NCI-H774 (cell line): ENCODE measurements at places on chromosomes 12 and 14.

DNA sequence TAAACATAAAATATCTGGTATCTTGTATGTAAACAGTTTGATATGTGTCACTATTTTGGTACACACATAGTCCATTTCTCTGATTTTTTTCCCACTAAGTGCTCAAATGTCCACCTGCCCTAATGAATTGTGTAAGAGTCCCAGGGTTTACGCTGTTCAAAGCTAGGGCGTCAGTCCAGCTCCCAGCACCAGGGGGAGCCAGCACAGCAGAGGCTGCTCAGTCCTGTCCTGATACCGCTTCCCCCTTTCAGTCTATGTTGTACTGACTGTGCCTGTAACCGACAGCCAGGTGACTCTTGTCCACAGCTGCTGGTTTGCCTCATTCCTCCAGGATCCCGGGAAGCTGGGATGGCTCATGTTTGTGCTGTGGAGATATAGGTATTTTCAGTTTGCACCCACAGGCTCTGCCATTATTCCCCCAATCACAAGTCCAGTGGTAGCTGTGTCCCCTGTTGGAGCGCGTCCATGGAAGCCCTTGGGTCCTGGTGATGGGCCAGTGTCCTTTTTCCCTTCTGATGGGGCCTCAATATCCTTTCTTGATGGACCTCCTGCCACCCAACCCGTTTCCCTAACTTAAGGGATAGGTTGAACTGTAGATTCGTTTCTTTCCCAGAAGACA is 242.0 kb downstream of the NEDD1 start:
- DNase-seq = no peak

- no peak for DNase-seq
Measured at GRCh38 chr14:62667421-62667914, 377.8 kb downstream of the KCNH5 start.

DNA sequence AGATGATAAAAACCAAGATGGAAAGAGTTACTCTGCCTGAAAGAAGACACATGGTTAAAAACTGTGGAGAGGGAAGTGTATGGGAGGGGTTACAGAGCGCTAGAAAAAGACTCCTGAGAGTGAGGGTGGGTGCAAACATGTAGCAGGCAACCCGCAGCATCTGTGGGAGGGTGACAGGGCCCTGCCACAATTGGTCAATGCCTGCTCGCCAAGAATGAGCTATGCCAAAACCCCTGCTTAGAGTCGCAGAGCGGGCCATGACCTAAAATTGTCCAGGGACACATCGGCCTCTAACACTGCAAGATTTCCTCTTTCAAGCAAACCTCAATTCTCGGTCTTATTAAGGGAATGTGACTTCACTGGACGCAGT is 700 bp downstream of the PRKAG1 start:
- no peak for DNase-seq

DNA sequence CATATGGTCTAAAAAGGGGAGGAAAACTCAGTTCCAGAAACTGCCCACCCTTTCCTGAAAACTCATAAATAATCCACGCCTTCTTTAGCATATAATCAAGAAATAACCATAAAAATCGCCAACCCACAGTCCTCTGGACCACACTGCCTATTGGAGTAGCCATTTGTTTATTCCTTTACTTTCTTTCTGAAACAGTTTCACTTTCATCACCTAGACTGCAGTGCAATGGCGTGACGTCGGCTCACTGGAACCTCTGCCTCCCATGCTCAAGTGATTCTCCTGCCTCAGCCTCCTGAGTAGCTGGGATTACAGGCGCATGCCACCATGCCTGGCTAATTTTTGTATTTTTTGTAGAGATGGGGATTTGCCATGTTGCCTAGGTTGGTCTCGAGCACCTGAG is 44.2 kb downstream of the CLMN start:
- DNase-seq = no peak

GRCh38 chr12:25401547-25402345 is 151.0 kb upstream of the KRAS start:
- DNase-seq = no peak

DNA sequence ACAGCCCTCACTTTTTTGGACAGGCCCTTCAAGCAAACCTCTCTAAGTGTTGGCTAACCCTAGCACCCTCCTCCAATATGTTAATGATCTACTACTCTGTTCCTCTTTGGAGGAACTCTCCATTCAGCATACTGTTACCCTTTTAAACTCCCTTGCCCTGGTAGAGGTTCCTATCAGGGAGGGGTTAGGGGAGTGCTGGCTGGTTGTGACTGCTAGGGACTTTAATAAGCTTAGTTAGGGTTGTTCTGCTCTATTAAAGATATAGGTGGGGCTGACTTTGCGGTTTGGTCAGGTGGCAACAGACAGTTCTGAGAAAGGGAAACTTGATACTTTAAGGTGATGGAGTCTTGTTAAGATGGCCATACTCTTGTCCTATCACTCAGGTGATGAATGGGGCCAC is 301.5 kb upstream of the FBXO33 start:
- no peak for DNase-seq

DNA sequence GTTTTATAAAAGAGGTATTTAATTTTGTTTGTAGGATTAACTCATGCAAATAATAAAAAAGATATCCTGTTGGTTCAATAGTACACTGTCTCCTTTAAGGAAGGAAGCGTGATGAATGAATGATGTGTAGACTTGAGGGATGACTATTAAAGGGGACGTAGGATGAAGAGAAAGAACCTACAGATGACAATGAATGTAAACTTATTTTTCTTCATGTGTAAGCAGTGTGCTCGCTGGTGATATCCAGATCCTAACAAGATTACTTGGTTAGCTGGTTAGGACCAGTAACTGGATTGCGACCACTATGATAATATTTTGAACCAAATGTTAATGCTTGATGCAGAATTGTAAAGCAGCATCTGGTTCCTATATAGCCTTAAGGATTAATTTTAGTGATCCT is 2.6 kb downstream of the ARF6 start:
- no peak for DNase-seq

DNA sequence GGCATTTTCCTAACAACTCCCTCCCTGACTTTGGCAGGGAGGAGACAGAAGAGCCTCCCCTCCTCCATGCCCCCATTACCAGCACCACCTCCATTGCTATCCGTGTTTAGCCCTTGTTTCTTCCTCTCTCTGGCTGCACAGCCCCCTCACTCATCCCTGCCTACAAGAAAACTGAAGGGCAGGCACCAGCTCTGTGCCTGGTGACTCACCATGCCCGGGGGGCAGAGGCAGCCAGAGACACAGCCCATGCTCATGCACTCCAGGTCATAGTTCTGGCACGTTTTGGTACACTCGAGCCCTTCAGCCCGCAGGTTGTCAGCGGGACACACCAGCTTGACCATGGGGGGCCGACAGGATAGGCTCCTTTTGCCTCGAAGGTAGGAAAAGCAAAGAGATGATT is 80.4 kb downstream of the VWF start:
- no peak for DNase-seq

DNA sequence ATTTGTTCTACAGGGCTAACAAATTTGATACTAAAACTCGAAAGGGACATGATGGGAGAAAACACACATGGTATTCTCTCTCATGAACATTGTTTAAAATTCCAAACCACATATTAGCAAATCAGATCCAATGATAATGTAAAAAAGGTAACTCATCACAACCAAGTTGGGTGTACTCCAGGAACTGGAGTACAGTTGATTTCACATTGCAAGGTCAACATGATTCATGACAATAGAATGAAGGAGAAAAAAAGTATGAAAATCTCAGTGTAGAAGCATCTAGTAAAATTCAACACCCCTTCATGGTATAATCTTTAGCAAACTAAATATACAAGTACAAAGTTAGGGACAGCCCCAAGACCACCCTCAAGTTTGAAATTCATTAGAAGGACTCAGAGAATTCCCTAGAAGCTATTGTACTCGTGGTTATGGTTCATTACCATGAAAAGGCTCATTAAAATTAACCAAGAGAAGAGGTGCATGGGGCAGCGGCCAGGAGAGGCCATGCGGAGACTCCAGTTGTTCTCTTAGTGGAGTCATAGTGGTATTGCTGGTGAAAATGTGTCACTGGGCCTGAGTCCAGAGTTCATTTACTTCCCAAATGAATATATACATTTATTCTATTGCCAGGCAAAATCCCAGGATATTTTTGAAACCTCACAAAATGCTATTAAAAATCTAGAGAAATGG is 3.1 kb upstream of the CDCA4 start:
- DNase-seq = no peak
